ENCODE measurements at places on chromosomes 2 and 18.
A peak's percentile ranks its signal among the peaks of the same experiment; 100 is the strongest.

DNA sequence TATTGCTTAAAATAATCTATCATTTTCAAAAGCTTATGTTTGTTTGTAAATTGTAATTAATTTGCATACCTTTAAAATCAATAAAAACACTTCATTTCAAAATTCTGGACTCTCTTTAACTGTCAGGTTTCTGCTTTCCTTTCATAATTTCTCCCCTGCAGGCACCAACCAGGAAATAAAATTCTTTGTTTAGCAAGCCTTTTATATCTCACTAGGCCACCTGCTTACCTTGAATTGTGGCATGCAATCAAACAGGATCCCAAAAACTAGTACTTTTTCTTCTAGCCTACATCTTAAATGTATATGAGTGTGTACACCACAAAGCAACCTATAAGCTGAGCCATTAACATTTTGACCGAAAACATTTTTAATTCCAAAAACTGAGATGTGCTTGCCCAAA, 233.1 kb downstream of the NR4A2 start:
- no peak for DNase-seq

GRCh38 chr2:157989227-157989626, 112.4 kb upstream of the UPP2 start:
- no peak for DNase-seq

GRCh38 chr2:10217489-10218435, 84.9 kb upstream of the HPCAL1 start:
- DNase-seq: no peak

DNA sequence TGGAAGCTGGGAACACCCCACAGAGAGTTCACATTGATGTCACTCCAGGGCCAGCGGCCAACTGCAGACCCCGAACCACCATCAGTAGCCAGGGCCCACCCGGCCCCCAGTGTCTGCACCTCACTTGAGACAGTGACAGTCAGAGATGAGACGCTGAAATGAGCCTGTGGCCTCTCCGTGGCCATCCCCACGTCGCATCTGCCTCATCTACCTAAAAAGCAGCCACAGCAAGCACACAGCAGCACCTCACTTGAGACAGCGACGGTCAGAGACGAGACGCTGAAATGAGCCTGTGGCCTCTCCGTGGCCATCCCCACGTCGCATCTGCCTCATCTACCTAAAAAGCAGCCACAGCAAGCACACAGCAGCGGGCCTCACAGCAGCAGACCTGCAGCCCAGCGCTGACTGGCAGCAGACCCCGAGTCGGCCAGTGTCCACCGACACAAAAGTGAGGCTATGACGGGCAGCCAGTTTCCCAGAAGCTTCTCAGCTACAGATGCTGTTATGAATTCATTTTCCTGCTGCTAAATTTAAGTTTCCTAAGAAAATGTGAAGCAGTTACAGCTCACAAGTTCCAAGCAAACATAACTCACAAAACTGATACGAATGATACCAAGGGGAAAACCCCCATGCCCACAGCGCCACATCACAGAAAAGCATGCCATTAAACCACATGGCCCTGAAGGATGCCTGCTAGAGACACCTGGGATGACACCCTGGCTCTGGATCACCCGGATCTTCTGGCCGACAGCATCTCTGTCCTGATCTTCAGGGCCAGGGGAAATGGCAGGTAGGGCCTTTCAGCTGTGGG, 27.7 kb downstream of the SNORC start:
- no peak for DNase-seq

DNA sequence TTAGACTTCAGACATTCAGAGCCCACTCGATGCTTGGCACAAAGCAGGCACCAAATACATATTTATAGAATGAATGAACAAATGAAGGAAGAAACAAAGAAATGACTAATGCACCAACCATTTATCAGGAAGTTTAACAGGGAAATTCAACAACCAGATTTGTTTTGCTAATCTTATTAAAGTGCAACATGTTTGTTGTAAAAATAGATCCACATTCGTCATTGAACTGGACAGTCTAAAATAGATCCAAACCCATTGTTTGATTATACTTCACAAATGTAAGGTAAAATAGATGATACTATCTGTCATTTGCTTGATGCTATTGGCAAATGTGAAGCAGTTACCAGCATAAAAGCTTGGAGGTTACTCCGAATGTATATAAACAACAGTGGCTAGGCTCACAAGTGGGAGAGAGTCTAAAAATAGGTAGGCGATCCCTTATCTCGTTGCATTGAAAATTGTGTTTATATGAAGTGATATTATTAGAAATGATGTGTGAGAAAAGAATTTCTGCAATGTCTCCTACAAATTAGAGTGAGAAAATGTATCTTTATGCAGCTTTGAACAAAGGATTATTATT, 246.2 kb downstream of the NEDD4L start:
- peak; percentile 22 for DNase-seq
